Ammon's horn (tissue), 1 donor: ENCODE measurements at places on chromosomes 3 and 15.

- DNase-seq, result no peak
Measured at GRCh38 chr15:45773149-45773548, 138.3 kb downstream of the SQOR start.

DNA sequence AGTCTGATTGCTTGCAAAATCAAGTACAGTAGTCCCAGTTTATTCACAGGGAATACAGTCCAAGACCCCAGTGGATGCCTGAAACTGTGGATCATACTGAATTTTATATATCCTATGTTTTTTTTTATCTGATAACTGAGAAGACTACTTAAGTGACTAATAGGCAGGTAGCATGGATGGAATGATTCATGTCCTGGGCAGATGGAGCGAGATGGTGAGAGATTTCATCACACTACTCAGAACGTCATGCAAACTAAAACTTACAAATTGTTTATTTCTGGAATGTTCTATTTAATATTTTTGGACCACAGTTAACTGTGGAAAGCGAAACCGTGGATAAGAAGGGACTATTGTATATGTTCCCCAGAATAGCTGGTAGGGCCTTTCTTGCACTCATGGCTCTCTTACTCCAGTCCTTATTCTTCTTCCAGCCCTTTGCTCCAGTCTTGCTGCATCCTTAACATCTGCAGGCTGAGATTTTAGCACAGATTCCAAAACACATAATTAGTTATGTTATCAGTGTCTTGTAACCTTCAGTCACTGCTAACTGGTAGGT lies 290.0 kb downstream of the ADAMTSL3 start:
- DNase-seq, result no peak

GRCh38 chr15:60840703-60841411 lies 361.9 kb upstream of the ICE2 start:
- peak; percentile 11 for DNase-seq

DNA sequence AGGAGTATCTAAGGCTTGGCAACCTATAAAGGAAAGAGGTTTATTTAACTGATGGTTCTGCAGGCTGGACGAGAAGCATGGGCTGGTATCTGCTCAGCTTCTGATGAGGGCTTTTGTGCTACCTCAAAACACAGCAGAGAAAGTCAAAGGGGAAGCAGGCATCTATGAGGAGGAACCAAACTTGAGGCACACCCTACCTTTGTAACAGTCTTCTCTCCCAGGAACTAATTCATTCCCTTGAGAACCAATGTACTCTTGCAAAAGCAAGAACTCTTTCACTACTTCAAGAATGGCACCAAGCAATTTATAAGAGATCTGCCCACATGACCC lies 109.0 kb downstream of the CGGBP1 start:
- no peak for DNase-seq

- no peak for DNase-seq
Measured at GRCh38 chr3:57949785-57950615, 58.2 kb upstream of the FLNB start.

DNA sequence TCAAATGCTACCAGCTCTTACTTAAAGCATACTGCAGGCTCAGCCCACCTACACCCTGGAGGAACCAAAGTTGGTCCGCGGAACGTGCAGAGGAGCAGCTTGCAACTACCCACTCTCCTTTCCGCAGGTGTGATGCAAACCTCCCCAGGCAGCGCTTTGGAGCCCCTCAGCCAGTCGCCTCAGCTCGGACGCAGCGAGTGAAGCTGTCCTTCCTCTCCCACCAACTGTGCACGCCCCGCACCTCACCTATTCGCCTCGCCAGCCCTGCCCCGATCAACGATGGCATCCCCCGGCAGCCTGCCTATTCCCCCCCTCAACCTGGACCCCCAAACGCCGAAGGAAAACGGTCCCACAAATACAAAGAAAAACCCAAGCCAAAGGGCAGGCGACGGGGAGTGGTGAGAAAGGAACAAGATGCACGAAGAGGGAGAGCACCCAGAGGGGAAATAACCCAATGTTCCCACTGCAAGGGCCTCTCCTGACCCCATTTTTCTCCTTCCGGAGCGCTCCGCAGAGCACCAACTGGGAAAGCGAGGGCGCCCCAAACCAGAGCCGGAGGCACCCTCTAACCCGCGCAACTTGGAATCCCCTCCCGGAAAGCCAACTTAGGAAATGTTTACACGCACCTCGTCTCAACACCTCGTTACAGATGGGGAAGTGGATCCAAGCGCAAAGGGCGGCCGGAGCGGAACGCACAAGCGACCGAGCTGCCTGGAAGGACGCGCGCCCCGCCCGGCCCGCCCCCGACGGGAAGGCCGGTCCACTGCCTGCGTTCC lies 665 bp downstream of the GLB1 start:
- DNase-seq, result peak; percentile 47

DNA sequence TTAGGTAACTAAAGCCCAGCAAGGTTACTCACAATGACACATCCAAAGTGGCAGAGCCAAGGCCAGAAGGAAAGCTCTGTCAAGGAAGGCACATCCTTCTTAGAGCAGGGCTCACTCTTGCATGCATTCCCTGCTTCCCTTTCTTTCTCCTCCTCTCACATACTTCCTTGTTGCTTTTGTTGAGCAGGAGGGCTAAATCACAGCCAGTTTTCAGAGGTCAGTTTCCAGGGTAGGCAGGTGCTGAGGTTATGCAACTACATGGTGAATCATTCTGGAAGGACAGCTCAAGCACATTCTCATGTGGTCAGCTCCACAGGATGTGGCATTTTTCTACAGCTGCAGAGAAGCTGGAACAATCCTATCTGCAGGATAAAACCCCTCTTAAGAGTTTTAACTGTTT lies 275.6 kb downstream of the ZNF621 start:
- no peak for DNase-seq

DNA sequence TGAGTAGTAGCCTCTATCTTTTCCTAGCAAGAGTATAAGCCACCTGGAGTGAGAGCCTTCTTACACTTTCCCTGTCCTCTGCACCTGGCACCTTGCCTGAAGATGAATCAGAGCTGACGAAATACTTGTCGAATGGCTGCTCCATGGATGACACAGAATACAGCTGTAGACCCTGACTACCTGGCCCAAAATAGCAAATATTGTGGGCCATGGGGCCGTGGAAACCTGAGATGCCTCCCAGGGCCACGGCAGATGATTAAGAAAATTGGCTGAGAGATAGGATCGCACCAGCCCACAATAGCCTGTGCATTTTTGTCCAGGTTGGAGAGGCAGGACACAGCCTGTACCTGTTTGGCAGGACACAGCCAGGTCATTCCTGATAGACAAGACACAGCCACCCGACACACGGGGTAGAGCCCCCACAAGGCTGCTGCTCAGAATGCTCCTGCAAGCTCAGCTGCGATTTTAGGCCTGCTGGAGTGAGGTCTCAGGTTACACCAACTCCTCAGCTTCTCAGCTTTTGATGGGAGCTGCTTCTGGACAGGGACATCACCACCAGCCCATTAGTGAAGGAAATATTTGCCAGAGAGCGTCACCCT lies 22.9 kb upstream of the TPM1 start:
- no peak for DNase-seq

DNA sequence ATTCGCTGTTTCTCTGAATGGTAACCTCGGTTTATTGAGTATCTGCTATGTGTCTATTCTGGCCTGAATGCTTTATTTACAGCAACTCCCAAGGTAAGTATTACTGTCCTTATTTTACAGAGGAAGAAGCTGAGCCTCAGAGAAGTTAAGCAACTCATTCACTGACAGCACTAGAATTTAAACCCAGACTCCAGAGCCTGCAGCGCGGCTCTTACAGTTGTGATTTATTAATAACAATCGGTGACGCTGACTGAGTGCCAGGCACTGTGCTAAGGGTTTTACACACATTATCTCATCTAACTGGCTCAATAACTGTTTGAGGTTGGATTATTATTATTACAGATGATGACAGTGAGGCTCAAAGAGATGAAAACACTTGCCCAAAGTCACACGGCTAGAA lies 19.6 kb downstream of the SRGAP3 start:
- no peak for DNase-seq

- no peak for DNase-seq
Measured at GRCh38 chr15:84714821-84715220, 1.1 kb downstream of the SEC11A start.

GRCh38 chr15:92864127-92864814 lies 35.9 kb upstream of the CHD2 start:
- DNase-seq, result no peak

DNA sequence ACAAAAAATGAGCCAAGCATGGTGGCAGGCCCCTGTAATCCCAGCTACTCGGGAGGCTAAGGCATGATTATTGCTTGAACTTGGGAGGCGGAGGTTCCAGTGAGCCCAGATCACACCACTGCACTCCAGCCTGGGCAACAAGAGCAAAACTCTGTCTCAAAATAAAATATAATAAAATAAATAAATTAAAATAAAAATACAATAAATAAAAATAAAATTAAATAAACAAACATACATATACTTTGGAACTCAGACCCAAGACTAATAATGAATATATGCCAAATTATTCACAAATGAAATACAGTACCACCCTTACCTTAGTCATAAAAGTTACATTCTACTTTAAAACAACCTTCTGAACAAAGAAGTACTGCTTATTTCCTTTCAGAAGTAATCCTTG lies 81.8 kb downstream of the SCAPER start:
- DNase-seq, result no peak

- DNase-seq, result no peak
Measured at GRCh38 chr3:83218383-83219200, 1457.1 kb upstream of the GBE1 start.

DNA sequence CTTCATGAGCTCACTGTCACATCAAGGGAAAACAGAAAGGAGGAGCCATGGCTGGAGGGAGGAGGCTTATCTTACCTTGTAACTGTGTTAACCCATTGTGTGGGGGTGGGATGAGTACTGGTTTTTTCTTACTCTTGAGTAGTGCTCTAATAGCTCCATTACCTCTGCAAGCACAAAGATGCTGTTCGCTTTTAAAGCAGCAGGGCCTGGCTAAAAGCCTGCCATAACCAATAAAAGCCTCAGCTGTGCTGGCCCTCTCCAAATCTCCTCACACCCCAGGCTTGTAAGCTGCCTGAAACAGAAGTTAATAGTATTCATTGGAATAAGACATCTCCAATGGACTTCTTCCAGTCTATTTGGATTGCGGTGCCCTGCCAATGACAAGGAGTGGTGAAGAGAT lies 544.1 kb downstream of the TUSC7 start:
- DNase-seq, result no peak

DNA sequence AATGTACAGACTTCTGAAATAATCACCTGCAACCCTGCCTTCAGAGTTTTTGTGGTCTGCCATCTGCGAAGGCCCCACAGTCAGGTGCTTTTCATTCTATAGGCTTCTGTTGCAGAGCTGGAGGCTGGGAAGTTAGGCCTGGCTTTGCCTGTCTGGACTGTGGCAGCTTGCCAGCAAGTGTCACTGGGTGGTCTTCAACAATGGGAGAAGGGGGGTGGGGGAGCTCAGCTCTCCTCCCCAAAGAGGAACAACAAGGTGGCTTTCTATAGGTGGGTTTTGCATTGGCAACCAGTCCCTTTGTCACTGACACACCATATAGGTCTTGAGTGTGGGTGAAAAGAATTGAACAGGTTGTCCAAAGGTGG lies 7.3 kb downstream of the BOC start:
- no peak for DNase-seq

GRCh38 chr15:75749820-75750219 lies 37.2 kb upstream of the CSPG4 start:
- no peak for DNase-seq

DNA sequence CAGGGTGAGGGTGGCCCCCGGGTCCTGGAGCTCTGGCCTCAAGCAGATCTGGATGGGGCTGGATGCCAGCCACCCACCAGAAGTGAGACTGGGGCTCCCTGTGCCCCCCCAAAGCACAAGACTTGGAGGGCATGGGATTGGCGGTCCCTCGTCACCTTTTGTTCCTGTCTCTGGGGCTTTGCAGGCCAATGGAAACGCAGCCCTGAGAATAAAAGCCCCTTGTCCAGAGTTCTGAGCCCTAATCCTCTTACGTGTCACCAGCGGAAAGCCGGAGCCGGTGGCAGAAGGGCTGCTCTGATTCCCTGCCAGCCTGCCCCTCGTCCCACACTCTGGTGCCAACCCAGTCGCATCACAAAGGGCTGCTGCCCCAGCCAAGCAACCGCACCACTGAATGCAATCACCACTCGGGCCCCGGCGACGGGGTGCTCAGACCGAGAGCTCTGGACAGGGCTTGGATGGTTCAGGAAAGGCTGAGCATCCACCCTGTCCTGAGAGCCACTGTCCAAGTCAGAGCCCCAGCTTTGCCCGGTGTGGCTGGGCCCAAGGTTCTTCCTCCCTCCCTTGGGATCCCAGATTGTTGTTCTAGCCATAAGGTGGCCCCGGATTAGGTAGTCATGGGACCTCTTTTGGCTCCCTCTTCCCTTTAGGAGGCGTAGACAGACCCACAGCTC lies 22.8 kb upstream of the ELP6 start:
- peak; percentile 83 for DNase-seq

DNA sequence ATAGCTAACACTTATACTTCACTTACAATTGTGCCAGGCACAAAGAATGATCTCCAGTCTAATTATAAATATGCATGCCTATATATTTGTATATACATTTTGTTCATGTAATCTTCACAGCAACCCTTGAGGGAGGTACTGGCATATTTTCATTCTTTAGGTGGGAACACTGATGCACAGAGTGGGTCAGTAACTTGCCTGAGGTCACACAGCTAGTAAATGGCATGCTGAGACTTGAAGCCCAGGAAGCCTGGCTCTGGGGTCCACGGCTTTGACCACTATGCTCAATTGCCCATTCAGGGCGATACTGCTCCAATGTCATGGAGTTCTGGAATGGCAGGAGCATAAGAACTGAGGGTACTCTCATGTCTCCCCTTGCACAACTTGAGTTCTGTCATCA lies 139.8 kb downstream of the SHQ1 start:
- no peak for DNase-seq

DNA sequence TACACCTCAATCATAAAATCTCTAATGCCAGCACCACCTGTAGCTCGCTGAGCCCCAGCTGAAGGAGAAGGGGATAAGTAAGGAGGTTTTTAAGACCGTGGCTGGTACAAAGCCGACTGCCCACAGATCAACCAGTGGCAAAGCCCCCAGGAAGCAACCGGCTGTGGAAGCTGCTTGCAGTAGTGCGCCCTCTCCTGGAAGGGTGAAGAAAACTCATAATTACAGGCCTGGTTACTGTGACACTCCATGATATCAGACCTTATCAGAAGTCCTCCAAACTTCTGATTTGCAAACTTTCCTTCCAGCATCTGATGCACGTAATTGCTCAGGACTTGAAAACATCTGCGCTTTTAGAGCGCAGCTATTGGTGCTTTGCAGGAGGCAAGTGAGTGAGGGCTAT lies 63.1 kb upstream of the MCTP2 start:
- DNase-seq, result no peak

GRCh38 chr3:112781599-112781998 lies 65.1 kb downstream of the CD200R1L start:
- DNase-seq, result no peak

DNA sequence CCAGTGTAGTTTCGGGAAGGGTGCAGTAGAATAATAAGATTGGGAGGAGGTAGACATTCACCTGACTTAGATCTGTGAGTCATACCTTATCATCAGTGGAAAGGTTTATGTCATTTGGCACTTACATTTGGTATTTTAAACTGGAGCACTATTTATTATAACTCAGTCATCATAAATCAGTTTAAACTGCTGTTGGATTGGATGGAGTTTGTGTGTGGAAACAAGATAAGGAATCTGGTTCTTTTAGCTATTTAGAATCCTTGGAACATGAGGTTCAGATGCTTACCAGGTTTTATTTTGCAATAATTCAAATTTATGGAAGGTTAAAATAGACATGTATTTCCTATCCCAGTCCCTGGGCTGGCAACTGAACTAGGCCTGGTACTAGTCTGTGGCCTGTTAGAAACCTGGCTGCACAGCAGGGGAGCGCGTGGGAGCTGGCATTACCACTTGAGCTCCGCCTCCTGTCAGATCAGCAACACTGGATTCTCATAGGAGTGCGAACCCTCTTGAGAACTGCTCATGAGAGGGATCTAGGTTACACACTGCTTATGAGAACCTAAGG lies 34.5 kb downstream of the ZFAND6 start:
- DNase-seq, result no peak
